ENCODE measurements at places on chromosomes 5 and 9.
A peak's percentile ranks its signal among the peaks of the same experiment; 100 is the strongest.

- peak; percentile 97 for DNase-seq
These were observed 97.2 kb downstream of the SH3TC2 start for GRCh38 chr5:148965511-148966265.

GRCh38 chr5:34533582-34534522, 122.3 kb upstream of the RAI14 start:
- DNase-seq: no peak

GRCh38 chr5:72634444-72634843, 127.2 kb upstream of the ZNF366 start:
- DNase-seq: no peak

- DNase-seq: no peak
These were observed 4.6 kb downstream of the MORN5 start for GRCh38 chr9:122164286-122164685.

- no peak for DNase-seq
These were observed 170.9 kb downstream of the TMEM38B start for GRCh38 chr9:105865285-105865684.

- no peak for DNase-seq
These were observed 442 bp upstream of the DCTN4 start for GRCh38 chr5:150759334-150759583.

- no peak for DNase-seq
These were observed 166.5 kb upstream of the PRR16 start for GRCh38 chr5:120297616-120298015.

DNA sequence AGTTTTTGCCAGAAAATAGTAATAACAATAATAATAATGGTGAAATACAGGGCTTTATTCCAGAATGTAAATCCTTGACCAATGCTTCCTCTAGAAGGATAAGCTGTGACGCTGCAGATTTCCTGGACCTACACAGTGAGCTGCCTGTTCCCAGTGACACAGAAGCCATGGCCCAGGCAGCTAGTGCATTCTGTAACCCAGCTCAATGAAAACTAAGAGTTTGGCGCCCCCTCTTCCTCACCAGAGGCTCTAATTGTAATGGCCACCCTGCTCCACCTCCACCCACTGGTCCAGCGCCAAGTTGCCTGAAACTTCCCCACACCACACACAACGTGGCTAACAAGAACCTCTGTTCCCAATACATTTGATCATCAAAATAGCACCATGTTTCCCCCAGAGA, 248.1 kb downstream of the CETN3 start:
- DNase-seq: no peak

DNA sequence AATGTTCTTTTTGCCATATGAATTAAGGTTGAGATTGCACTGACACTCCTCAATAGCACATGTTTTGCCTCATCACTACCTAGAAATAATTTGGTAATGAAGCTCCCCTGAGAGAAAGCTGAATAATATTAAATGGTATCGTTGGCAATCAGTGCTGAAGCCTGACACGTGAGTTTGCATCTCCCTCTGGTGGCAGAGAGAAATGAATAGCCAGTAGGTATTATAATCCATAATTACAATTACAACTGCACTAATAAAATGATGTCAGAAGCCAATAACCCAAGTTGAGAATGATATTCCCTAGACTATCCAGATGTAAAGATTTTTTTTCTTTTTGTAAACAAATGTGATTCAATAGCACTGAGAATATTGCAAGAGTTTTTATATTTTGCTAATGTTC, 700.3 kb downstream of the PTPRD start:
- DNase-seq: no peak

DNA sequence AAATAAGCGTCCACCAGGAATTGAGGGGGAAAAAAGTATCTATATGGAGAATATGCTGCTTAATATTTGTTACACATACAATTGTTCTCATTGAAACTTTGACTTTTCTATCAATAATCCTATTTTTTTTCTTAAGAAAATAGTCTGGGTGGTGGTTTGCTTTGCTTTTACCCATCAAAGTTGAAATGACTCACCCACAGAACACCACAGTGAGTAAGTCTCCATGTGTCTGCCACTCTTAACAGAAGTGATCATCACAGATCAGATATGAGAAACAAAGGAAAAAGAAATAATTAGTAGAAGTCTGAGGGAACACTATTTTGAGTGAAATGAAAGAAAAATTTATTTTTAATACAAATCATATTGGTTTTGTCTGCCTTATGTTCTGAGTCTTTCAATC, 742.8 kb downstream of the CDH9 start:
- no peak for DNase-seq

- DNase-seq: no peak
These were observed 163.6 kb upstream of the IRX2 start for GRCh38 chr5:2914981-2915484.

- DNase-seq: no peak
These were observed 56.2 kb upstream of the ANKRD33B start for GRCh38 chr5:10507575-10508096.

DNA sequence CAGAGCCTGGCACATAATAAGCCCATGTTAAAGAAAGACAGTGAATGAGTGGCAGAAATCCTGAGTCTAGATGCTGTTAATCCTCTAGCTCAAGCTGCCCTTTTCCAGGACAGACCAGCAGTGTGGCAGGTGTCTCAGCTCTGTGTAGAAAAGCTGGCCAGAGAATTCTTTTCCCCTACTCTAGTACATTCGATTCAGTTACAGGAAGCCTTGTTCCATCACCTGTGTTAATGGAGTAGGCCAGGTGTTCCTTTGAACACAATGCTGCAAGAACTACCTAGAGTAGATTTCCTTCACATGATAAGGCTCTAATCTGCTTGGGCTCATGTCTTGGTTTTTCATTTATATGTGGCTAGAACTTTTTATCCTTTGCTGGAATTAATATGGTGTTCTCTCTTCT, 52.5 kb downstream of the NUP214 start:
- no peak for DNase-seq

- peak; percentile 92 for DNase-seq
These were observed 732 bp downstream of the MARCHF11 start for GRCh38 chr5:16178745-16179372.

DNA sequence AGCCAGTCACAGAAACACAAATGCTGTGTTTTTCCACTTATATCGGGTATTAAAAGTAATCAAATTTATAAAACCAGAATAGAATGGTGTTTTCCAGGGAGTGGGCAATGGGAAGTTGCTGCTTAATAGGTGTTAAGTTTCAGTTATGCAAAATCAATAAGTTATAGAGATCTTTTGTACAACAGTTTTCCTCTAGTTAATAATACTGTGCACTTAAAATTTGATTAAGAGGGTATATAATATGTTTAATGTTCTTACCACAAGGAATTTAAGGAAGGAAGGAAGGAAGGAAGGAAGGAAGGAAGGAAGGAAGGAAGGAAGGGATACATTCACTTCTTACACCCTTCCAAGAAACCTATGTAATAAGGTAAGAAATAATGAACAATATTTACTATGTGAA, 867.7 kb upstream of the CDH6 start:
- DNase-seq: no peak

- DNase-seq: no peak
These were observed 5.6 kb upstream of the HMGCR start for GRCh38 chr5:75331095-75332090.

DNA sequence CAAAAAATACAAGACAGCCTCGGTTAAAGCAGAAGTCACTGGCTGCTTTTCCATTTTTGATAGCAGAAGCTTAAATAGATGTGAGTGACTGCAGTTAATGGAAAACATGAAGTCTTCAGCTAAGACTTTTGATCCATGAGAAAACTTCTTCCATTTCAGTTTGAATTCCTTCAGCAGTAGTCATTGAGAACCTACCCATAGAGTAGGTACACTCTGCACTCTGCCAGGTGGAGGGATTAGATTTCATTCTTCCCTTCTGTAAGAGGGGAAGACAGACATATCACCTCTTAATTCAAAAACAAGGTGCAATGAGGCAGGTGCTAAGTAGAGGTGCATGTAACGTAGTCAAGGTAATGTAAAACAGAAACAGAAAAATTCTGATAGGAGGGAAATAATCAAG, 26.7 kb upstream of the XPA start:
- no peak for DNase-seq

- DNase-seq: no peak
These were observed 42.7 kb downstream of the RIGI start for GRCh38 chr9:32483343-32483742.

GRCh38 chr9:119836036-119836435, 466.8 kb upstream of the BRINP1 start:
- no peak for DNase-seq

DNA sequence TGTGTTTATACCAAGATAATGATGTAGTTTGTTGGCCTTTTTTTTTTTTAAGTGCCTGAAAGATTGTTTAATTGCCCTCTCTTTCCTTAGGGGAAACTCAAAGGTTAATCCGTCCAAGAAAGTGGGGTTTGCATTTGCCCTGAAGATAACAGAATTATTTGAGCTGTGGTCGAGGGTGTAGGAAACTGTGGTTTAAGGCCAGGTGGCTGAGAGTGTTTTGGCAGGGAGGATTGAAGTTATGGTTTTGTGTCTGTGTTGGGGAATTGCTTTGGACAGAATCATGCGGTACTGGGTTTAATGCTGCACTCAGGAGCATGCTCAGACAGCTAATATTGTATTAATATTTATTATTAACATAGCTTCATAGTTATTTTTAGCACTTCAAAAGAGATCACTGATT, 509.8 kb downstream of the EBF1 start:
- DNase-seq: no peak

DNA sequence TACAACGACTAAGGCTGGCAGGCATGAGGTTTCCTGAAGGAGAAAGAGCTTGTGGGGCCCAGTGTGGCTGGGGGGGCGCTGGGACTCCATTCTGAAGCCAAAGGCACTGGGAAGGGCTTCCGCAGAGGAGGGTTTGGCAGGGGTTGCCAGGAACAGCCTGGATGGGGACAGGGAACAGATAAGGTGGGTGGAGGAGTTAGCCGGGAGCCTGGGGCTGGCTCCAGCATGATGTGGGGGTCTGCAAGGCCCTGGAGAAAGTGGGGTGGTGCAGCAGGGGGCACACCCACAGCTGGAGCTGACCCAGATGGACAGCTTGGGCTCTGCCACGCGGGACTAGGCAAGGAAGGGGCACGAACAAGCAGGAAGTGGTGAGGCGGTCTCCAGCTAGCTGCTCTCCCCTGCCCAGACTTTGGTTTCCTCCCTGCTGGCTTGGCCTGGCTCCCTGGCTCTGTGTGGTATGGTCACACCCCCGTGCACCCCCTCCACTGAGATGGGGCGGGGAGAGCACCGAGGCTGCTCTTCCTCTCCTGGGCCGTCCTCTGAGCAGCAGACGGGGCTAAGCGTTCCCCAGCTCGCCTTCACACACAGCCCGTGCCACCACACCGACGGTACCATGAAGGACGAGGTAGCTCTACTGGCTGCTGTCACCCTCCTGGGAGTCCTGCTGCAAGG, at the start of gene LTC4S:
Gene LTC4S, plus strand, starts transcription at position 519 of the 672 bp plus-strand sequence. Its CDS starts 95 bp downstream, at position 614.
- DNase-seq: no peak

GRCh38 chr5:168578006-168578405, 1.2 kb downstream of the PANK3 start:
- no peak for DNase-seq

DNA sequence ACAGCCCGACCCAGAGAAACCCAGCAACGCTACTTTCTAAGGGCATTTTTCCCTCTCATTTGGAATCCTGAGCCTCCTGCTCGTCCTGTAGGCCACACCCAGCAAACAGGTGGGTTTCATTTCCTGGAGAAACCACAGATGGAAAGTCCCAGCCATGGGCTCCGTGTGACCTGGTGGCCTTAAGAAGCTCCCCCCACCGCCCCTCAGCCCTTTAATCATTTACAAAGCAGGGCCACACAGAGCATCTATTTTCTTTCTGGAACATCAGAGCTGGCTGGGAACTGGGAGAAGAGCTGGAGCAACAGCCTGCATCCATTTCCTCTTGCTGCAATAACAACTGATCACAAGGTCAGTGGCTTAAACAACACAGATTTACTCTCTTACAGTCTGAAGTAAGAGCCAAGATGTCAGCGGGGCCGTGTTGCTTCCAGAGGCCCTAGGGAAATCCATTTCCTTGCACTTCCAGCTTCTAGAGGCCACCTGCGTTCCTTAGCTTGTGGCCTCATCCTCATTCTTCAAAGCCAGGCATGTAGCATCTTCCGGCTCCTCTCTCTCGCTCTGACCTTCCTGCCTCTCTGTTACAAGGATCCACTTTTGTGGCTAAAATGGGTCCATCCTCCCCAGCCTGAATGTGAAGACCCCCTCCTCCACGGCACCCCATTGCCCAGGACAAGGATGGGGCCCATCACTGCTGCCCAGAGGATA, 40.5 kb downstream of the C9orf50 start:
- no peak for DNase-seq

GRCh38 chr9:124771867-124772679, 962 bp upstream of the NR6A1 start:
- DNase-seq: no peak

GRCh38 chr9:17627641-17628040, 48.8 kb downstream of the SH3GL2 start:
- no peak for DNase-seq

GRCh38 chr9:19637084-19637483, 151.8 kb downstream of the SLC24A2 start:
- no peak for DNase-seq
